ENCODE measurements at places on chromosomes 12 and 14.

DNA sequence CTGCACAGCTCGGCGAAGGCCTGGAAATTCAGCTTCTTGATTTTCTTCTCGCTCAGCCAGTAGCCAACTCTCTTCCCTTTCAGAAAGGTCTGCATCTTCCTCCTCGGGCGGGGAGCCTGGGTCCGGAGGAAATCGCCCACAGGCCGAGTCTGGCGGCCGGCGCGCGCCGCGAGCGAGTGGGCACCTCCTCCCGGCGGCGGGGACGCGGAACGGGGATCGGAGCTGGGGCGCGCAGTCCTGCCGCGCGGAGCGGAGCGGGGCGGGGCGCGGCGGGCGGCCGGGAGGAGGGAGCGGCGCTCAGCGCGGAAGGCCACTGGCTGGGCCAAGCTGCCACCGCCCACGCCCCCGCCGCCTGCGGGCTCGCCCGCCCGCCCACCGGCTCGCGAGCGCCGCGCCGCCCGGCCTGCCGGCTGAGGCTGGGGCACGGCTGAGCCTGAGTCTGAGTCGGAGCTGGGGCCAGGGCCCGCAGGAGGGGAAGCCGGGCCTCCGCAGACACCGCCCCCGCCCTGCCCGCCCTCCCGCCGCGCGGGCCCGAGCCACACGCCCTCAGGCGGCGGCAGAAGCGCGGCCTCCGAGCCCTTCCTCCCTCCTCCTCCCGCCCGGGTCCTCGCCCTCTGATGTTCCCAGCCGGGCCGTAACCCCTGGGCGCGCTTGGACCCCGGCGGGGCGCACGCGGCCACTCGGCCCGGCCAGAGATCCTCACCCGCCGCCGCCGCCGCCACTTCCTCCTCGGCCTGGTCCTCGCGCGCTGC, 480 bp downstream of the ITPK1 start:
- DNase-seq: no peak

GRCh38 chr12:12513416-12514006, 49.2 kb downstream of the DUSP16 start:
- DNase-seq: no peak

- no peak for DNase-seq
These were observed 6.8 kb upstream of the FAM186B start for GRCh38 chr12:49612210-49612609.

DNA sequence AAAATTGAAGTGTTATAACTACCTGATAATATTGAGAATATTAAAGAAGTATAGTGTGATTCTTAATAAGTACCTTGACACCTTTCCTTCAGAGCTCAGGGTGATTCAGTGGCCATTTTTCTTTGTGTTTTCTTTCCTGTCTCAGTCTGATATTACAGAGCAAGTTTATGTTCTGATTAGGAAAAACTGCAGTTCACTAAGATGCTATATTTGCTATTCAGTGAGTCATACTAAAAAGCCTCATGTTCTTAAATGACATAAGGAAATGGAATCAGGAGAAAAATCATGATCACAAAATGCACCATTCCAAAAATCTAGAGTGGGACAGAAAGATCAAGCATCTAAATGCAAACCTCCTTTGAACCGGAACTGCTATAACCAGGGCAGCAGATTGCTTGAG, 390.6 kb upstream of the ATP2B1 start:
- DNase-seq: no peak

GRCh38 chr14:85538636-85539035, 8.7 kb downstream of the FLRT2 start:
- DNase-seq: no peak

DNA sequence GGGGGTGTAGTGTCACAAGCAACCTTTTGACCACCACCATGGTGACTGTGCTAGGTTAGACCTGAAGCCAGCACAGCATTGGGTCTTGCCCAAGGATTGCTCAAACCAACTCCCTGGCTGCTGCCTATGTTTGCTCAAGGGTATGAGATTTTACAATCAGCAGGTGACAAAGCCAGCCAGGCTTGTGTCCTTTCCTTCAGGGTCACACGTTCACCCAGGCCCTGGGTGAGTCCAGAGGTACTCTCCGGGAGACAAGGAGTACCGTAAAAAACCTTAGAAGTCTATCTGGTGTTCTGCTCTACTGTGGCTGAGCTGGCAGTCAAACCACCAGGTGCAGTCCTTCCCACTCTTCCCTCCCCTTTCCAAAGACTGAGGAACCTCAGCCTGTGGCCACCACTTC, 238.9 kb upstream of the MIS18BP1 start:
- no peak for DNase-seq

- DNase-seq: no peak
These were observed 245.6 kb upstream of the NPAS3 start for GRCh38 chr14:32693114-32693513.

DNA sequence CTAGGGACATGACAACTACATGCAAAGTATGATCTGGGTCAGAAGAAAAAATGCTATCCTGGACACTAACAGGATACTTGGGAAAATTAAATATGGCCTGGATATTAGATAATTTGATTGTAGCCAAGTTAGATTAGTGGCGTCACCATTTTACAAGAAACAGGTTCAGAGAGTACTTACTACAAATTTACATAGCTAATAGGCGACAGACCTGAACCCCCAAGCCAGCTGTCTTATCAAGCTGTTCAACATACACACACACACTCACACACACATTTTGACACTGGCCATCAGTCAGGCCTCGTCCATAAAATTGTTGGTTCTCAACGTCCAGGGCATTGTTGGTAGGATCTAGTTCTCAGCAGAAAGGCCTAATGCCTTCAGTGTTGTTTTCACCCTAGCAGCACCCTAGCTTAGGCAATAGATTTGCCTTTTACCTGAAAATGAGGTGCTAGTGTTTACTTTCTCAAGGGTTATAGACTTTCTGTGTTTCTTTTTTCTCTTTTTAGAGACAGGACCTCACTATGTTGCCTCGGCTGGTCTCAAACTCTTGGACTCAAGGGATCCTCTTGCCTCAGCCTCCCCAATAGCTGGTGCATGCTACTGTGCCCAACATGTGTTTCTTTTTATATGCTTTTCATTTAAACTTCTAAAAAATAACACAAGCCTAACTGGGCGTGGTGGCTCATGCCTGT, 3.3 kb upstream of the C14orf93 start:
- no peak for DNase-seq

DNA sequence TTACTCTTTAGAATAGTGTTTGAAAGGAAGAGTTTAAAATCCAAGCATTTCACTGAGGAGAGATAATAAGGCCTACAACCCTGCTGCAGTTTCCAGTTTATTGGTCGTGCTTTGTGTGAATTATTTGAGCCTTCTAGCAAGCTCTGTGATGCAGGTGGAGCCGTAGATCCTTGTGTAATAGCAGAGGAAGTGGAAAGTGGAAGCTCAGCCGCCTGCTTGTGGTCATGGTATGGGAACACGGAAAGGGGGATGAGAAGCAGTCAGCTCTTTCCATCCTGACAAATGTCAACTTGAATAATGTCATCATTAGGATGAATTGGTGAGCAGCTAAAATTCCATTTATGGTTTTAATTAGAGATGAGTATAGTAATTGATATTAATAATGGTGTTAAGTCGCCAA, 29.1 kb downstream of the SYNE2 start:
- DNase-seq: no peak

- no peak for DNase-seq
These were observed 77.1 kb upstream of the ACTN1 start for GRCh38 chr14:69055999-69056788.

DNA sequence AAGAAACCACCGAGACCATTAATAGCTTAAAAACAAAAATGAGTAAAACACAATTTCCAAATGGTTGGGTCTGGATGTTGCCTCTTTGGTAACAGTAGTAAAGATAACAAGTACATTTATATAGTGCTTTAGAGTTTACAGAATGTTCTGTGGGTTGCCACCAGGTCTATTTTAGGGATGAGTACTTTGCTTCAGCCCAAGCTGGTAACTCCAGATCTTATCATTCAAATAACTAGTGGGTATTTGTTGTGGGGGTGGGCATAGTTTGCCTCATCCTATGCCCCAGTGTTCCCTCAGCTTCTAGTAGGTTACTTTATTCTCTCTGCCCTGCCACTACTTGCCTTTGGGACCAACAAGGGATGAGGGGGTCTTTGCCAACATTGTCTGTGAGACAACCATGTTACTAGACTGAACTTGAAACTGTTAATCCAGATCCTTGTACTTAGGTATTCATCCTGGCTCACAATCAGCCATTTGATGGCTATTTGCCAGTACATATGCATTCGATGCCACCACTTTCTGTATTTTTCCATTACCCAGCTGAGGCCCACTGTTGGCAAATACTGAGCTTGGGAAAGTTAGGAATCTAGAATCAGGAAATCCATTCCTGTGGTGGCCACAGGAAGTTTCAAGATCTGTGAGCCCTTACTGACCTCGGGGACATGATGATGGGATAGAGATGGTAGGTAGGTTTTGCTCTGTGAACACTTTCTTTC, 17.6 kb upstream of the AKAP6 start:
- DNase-seq: no peak

All from AG09309 (cell line).